Stimulated activated CD4-positive, alpha-beta T cell treated with anti-CD3 and anti-CD28 coated beads, Interleukin-2, amount 100 ng/mL, for 48 hours (primary cell): ENCODE measurements at places on chromosomes 12 and 14.
A peak's percentile ranks its signal among the peaks of the same experiment; 100 is the strongest.

GRCh38 chr14:39025810-39026627 is 77.0 kb downstream of the SEC23A start:
- no peak for DNase-seq

- DNase-seq: no peak
These were observed 81.2 kb downstream of the SCAF11 start for GRCh38 chr12:45909041-45909713.

- DNase-seq: no peak
These were observed 2.3 kb downstream of the SNAPC1 start for GRCh38 chr14:61764342-61765122.

- DNase-seq: no peak
These were observed 110.0 kb downstream of the ADCK1 start for GRCh38 chr14:77909911-77910310.

DNA sequence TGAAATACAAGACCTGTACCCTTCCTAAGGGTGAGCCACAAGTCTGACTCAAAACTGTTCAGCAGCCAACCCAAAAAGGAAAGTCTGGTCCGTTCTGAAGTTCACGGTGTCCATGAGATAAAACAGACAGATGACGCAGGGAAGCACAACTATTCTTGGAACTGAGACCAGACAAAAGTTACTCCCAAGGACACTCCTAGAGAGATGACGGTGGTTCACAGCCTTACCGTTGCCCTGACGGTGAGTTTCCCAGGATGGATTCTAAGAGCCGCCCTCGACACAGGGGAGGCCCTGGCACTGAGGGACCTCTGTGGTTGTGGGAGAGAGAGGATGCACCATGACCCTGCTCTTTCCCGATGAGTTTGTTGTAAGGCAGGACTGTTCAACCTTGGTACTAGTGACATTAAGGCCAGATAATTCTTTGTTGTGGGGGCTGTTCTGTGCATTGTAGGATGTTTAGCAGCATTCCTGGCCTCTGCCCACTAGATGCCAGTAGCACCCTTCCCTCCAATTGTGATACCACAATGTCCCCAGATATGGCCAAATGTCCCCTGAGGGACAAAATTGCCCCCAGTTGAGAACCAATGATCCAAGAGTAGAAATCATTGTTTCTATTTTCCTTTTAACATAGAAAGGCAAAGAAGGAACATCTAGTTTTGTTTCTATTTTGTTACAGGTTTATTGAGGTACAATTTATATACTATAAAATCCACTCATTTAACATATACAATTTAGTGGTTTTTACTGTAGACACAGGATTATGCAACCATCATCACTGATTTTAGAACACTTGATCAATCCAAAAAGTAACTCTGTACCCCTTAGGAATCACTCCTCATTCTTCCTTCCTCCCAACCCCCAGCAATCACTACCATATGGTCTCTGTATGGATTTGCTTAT is 23.0 kb downstream of the OR10P1 start:
- DNase-seq: no peak

- DNase-seq: no peak
These were observed 54.3 kb upstream of the TMX1 start for GRCh38 chr14:51185754-51186153.

GRCh38 chr12:122947352-122947792 is 18.9 kb downstream of the ABCB9 start:
- no peak for DNase-seq

DNA sequence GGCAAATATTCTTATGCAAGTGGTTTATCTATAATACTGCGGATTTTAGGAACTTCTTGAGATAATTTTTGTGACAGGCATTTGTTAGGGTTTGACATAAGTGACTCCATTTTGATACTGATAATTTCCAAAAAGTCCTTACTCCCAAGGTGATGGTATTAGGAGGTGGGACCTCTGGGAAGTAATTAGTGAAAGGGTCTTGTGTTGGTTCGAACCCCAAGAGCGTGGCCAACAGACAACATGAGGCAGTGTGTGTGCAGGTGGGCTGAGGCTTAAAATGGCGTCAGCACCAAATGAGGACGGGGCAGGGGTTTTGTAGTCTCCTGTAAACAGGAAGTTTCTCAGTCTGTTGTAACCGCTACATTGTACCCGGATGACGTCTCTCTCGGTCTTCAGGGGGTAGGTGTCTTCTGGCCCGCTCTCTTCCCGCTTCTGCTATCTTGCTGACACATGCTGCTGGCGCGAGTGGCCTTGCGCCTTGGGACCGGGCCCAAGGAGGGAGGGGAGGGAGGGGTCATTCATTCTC is 1.7 kb upstream of the C12orf43 start:
- no peak for DNase-seq

DNA sequence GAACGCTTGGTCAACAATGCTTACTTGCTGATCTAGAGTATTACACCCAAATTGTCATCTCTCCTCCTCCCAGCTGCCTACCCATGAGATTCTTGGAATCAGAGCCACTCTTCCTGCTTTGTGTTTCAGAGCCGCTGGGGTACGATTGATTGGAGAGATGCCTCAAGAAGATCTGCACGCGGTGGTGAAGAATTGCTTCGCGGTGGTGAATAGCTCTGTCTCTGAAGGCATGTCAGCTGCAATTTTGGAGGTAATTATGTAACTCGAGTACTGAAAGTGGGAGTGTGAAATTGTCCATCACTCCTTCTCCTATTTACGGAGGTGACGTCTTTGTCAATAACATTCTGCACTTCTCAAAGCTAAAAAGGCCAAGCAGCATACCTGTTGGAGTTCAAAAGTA is 93.9 kb downstream of the GLT1D1 start:
- DNase-seq: no peak

DNA sequence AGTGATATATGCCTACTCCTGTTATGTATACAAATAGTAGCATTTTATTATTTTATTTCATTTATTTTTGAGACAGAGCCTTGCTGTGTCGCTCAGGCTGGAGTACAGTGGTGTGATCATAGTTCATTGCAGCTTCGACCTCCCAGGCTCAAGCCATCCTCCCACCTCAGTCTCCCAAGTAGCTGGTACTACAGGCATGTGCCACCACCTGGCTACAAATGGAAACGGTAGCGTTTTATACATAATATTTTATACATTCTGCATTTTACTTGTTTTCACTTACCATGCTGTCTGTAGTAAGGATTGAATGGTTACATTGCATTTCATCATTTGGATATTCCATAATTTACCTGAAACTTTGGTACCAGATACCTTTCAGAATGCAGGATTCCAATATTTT is 14.1 kb downstream of the C1R start:
- DNase-seq: no peak

DNA sequence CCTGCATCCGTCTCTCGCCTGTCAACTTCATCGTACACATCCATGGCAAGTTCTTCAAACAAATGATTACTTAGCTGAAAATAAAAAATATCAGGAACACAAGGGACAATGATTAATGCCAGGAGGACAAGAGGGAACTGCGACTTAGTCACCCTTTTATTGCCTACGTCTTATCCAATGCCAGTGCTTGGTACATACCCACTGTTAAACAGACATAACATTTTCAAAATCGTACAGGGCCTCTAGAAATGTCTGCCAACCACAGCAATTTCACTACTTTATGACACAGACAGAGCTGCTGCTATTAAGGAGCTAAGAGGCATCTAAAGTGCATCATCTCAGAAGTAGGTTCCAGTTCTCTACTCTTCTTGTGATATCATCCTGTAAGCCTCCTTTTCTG is 34.6 kb downstream of the GIT2 start:
- no peak for DNase-seq

DNA sequence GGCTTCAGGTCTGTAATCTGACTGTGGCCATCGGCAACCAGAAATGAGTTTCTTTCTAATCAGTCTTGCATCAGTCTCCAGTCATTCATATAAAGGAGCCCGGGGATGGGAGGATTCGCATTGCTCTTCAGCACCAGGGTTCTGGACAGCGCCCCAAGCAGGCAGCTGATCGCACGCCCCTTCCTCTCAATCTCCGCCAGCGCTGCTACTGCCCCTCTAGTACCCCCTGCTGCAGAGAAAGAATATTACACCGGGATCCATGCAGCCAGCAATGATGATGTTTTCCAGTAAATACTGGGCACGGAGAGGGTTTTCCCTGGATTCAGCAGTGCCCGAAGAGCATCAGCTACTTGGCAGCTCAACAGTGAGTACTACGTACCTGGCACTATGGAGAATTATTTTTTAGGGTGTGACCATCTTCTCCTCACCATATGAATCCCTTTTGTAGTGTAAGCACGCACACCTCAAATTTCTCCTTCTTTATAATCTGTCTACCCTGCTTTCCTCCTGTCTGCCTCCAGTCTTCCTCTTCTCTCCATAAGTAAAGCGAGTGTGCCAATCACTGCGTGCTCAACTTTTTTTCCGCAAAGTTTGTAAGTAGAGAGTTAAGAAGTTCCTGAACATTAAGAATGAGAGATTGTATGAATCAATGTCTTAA is at the start of gene TPH2:
Gene TPH2 (plus strand): TSS at position 118 of the 658 bp plus-strand sequence. CDS start 142 bp downstream, at position 260.
- DNase-seq: peak; percentile 28

DNA sequence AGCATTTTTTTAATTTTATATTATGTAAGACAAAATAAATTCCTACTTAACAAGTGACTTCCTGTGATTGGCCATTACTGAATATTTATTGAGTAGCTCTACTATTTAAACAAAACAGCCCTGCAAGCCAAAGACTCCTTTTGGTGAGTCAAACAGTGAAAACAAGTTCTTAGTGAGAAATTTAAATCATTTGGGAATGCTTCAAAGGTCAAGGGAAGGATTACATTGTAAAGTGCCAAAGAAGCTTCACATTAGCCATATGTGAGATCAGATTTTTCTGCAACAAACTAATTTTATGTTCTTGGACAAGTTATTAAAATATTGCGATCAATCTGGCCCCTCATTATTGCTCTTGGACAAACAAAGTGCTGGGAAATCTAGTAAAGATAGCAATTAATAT is 795.4 kb upstream of the MGAT4C start:
- DNase-seq: no peak

DNA sequence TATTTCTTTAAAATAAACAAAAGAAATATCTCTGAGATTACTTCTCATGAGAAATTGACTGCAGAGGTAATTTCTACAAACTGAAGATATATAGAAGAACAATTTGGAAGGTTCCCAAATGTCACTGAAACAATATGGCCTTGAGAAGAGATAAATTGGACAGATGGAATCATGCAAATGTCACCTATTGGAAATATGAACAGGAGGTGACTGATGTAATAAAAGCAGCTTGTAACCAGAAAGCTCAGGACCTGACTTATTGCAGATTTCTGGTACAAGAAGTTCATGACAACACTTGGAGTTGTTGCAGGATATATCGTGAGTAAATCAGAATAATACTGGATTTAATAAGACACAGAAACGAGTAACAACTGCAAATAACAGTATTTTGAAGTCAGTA is 93.3 kb upstream of the TRHDE start:
- no peak for DNase-seq

DNA sequence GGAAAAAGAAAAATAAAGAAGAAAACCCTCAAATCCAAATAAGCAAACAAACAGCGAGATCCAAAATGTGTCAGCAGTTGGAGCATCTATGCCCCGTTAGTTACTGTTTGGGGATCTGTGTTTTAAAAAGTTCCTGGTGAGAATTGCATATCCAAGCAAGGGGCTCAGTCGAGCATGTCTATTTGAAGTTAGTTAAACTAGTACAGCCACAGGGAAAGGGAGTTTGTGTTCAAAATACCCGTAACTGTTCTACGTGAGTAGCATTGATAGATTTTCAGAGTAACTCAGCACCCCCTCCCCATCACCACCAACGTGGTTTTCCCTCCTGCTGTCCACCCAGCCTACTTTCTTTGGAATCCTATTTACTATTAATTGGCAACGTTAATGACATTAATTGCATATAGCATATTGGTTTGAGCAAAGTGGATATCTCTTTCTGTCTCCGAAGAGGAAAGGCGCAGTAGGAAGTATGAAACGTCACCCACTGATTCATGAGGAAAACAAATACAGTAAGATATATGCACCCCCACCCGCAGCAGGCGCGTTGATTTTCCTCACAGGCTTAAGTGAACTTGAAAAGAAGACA is 1.5 kb downstream of the NPAS3 start:
- DNase-seq: no peak

DNA sequence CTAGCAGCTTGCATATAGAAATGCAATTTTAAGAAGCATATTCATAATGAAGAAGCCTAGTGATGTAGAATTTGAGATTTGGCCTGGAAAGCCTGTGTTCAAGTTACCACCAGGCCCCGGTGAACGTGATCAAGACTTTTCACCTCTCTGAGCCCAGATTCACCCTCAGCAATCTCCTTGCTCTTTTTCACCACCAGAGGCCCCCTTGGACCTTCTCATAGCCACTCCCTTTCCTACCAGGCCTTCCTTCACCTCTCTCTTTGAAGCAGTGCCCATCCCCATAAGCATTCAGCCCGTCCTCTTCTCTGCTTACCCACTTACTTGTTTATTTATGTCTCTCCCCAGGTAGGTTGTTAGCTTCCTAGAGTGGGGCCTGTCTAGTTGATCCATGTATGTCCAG is 1280.9 kb downstream of the AACS start:
- DNase-seq: no peak

DNA sequence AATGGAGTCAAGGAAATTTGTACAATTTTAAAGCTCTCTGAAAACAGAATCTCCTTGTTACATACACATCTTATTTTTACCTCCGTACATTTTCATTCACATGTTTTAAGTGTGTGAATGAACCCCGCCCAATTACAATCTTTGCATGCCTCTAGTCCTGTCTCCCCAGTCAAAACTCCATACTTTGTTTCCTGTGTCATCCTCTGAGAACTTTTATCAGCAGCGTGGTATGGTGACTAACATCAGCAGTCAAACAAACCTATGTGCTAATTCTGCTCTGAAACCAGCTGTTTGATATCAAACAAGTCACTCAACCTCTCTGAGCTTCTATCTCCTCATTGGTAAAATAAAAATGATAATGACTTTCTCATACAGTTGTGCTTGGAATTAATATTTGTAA is 15.8 kb upstream of the ERGIC2 start:
- DNase-seq: no peak

- no peak for DNase-seq
These were observed 130.1 kb downstream of the KITLG start for GRCh38 chr12:88450136-88450535.

- DNase-seq: no peak
These were observed 10.9 kb upstream of the HVCN1 start for GRCh38 chr12:110699591-110700445.

DNA sequence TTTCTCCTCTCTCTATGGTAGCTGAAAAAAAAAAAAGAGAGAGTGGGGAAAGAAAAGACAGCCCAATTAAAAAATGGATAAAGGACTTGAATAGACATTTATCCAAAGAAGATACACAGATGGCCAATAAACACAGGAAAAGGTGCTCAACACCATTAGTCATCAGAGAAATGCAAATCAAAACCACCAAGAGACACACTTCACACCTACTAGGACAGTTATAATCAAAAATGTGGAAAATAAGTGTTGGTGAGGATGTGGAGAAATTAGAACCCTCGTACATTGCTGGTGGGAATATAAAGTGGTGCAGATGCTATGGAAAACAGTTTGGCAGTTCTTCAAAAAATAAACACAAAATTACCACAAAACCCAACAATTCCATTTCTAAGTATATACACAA is 172.4 kb upstream of the GRIN2B start:
- no peak for DNase-seq

GRCh38 chr14:53619691-53620231 is 336.9 kb downstream of the BMP4 start:
- no peak for DNase-seq

- DNase-seq: no peak
These were observed 35.0 kb upstream of the FUT8 start for GRCh38 chr14:65377576-65377975.
